Aorta (tissue), 5 donors: ENCODE measurements at places on chromosomes 7 and 10.

DNA sequence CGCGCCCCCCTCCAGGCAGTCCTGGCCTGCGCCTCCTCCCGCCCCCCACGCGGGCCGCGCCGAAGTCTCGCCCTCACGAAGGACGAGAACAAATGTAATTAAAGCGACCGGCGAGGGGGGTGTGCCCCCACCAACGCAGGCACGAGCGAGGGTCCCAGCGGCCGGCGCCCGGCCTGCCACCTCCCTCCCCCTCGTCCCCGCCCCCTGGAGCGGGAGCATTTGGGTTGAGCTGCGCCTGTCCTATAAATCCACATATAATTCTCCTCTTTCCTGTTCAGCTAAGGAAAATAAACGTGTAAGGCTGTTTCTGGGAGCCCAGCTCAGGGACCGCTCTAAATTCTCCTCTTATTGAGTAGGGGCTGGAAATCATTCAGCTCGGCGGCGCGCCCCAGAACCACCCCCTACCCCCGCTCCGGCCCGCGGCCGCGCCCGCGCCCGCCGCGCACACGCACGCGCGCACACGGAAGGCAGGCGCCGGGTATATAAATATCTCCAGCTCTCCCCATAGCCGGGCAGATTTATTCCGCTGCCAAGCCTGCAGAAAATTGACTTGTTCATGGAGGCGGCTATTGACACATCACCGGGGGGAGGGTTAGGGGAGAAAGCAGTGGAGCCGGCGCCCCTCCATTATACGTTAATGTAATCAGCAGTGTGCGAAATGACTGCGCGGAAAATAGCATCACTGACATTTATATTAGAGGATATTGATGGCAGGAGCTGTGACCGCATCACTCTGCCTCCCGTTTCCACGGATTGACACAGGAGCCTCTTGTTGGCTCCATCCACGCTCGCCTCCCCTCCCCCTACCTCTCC is 61.6 kb upstream of the BTRC start:
- no peak for DNase-seq

GRCh38 chr7:157522954-157523353 is 186.2 kb downstream of the DNAJB6 start:
- no peak for DNase-seq

DNA sequence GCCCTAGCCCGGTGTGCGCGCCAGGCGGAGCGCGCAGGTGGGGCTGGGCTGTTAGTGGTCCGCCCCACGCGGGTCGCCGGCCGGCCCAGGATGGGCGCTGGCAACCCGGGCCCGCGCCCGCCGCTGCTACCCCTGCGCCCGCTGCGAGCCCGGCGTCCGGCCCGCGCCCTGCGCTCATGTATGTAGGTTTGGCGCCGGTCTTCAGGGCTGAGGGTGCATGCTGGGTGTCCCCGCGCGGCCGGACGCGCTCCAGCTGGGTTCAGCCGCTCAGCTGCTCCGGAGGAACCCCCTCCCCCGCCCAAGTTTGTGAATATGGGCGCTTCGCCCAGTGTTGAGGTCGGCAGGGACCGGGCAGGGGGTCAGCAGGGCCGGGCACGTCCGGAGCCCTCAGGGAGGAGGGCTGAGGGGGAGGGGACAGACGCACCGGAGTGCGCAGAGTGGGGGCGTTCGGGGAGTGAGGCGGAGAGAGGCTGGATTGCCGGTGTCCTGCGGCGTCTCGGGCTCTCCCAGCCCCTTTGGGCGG is 559 bp downstream of the VWC2 start:
- DNase-seq = no peak

DNA sequence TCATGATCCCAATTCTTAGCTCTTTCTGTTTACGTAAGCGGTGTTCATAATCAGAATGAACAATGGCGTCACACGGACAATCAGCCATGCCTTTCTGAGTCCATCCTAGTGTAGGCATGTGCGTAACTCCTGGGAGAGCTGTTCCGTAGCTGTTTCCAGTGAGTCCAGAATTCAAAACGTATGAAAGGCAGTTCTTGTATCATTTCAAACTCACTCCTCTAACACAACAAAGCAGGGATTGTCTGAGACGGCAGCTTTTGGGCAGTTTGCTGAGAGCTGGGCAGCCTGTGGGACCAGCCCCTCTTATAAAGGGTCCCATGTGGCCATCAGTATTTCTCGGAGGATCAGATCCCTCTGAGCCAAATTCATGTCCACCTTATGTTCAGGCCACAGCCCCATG is 43.4 kb downstream of the PSPH start:
- DNase-seq = no peak

DNA sequence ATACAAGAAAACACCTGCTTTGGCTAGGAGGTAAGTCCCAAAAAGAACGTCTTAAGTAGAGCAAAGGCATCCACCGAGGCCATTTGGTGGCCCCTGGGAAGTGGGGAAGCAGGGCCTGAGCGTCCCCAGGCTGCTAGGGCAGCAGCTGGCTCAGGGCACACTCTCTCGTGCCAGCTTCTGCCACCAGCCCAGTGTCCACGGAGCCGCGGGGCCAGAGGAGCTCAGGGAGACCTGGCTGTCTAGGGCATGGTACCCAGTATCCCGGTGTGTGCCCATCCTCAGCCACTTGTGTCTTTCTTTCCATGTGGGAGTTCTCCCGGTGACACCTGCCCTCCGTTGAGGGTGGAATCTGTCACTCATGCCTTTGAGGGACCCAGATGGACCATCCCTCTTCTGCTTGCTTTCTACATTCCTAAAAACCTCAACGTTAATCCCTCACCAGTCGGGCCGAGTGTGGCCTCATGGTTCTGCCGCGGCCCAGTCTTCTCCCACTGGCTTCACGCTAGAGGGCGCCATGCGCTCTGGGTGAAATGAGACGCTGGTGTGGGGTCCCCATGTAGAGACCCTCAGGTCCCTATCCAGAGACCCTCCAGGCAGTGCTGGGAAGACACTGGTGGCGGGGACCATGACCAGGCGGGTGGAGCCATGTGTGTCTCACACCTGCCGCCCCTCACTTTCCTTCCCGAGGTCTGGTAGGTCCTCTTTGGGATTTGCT is 9.5 kb upstream of the AP5Z1 start:
- no peak for DNase-seq

DNA sequence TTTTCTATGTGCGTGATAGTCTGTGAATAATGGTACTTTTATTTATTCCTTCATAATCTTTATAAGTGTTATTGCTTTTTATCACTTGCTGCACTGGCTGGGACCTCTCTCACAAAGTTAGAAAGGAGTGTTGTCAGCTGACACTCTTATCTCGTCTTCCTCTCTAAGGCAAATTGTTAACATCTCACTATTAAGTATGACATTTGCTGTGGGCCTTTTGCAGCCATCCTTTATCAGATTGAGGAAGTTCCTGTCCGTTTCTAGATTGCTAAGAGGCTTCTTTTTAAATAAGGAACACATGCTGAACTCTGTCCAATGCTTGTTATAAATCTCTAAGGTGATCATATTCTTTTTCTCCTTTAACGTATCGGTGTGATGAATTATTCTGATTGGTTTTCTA is 27.4 kb upstream of the DIP2C start:
- no peak for DNase-seq

DNA sequence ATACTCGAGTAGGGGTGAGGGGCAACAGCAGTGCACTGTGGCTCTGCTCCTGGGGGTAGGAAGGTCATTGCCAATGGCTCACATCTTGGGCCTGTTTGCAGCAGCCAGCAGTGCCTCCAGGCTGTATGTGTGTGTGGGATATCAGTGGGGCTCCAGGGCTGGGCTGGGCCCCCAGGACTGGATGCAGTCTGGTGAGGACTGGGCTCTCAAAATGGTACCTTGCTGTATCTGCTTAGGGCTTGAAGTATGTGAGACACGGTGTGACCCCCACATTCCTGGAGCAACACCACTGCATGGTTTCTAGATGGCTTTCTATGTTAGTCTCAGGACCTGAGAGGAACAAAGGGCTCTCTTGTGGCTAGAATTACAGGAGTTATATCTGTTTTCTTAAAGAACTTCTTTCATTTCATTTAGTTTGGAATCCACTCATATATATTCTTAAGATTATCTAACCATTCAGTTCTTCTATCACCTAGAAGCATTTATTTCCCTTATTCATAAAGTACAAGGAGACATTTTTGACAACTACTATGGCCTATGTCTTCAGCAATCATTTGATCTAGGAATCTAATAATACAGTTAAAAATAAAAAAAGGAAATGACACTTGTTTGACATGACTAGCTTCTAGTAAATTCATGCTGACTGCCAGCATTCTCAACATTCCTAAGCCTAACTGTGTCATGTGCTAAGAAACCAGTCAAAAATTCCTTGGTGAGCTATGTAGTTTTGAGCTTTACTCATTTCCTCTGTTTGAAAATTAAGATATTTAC is 443.2 kb upstream of the SEMA3A start:
- peak; percentile 60 for DNase-seq
